Smooth muscle cell of bladder (primary cell): ENCODE measurements at places on chromosomes 3 and 15. TPM values are rescaled to one million over a fixed set of nuclear protein-coding genes. Genes with fewer than 3 reads are reported as not detected.

The COL7A1 gene
- total RNA-seq = 31.6 and 46.1 TPM in 2 replicates

The PGBD4 gene
- 1.8 and 2.2 TPM in 2 replicates for total RNA-seq

The ZDHHC23 gene
- total RNA-seq = 0.74 and 0.85 TPM in 2 replicates

The EPHB3 gene
- total RNA-seq = 3.7 and 7.0 TPM in 2 replicates

The POLQ gene
- total RNA-seq = 1.8 and 2.4 TPM in 2 replicates

The AADACL2 gene
- total RNA-seq = not detected in 2 replicates

The ATP13A5 gene
- not detected in 2 replicates for total RNA-seq

The GLCE gene
- 26.8 and 41.7 TPM in 2 replicates for total RNA-seq

The ASB7 gene
- 14.2 and 14.4 TPM in 2 replicates for total RNA-seq

The NUP210 gene
- total RNA-seq = under 0.01 TPM in 1 of 2 replicates, not detected in the other

The LRRC31 gene
- not detected in 2 replicates for total RNA-seq

The DNAH1 gene
- 1.7 and 2.6 TPM in 2 replicates for total RNA-seq

The ADCY5 gene
- total RNA-seq = 0.28 and 0.46 TPM in 2 replicates

The PFN2 gene
- total RNA-seq = 170 and 184 TPM in 2 replicates

The FBXO40 gene
- total RNA-seq = not detected in 2 replicates

The RETNLB gene
- total RNA-seq = not detected in 2 replicates

The C2CD4B gene
- total RNA-seq = 0.28 TPM in 1 of 2 replicates, not detected in the other

The IRAK2 gene
- 3.8 and 5.5 TPM in 2 replicates for total RNA-seq

The SEMA3F gene
- total RNA-seq = 0.14 and 0.92 TPM in 2 replicates

The TTBK2 gene
- total RNA-seq = 6.3 and 7.8 TPM in 2 replicates

The GRM2 gene
- under 0.01 TPM in 1 of 2 replicates, not detected in the other for total RNA-seq

The ESYT3 gene
- 0.28 and 0.83 TPM in 2 replicates for total RNA-seq

The KLHL18 gene
- 14.2 and 15.1 TPM in 2 replicates for total RNA-seq

The DNAJC19 gene
- total RNA-seq = 27.0 and 27.8 TPM in 2 replicates

The ABHD14A gene
- 8.7 and 10.2 TPM in 2 replicates for total RNA-seq

The TLR9 gene
- total RNA-seq = under 0.01 TPM in 1 of 2 replicates, not detected in the other

The EPHA3 gene
- total RNA-seq = 3.9 and 5.7 TPM in 2 replicates

The APPL1 gene
- 39.3 and 46.5 TPM in 2 replicates for total RNA-seq

The SLC2A2 gene
- total RNA-seq = 0.09 TPM in 1 of 2 replicates, not detected in the other

The LMCD1 gene
- total RNA-seq = 44.2 and 119 TPM in 2 replicates

The MME gene
- total RNA-seq = 603 and 789 TPM in 2 replicates

The LRTM1 gene
- not detected in 2 replicates for total RNA-seq

The C3orf85 gene
- not detected in 2 replicates for total RNA-seq

The GRAMD2A gene
- 0.14 and 0.55 TPM in 2 replicates for total RNA-seq

The MASP1 gene
- 203 and 319 TPM in 2 replicates for total RNA-seq

The SLC15A2 gene
- 0.14 and 0.37 TPM in 2 replicates for total RNA-seq

The CLDN1 gene
- 0.14 and 0.18 TPM in 2 replicates for total RNA-seq

The UROC1 gene
- total RNA-seq = not detected in 2 replicates
